ENCODE measurements at places on chromosomes 4 and X.

GRCh38 chr4:10765386-10765785, 80.8 kb upstream of the CLNK start:
- no peak for DNase-seq

GRCh38 chr4:174193438-174194374, 89.8 kb downstream of the FBXO8 start:
- no peak for DNase-seq

DNA sequence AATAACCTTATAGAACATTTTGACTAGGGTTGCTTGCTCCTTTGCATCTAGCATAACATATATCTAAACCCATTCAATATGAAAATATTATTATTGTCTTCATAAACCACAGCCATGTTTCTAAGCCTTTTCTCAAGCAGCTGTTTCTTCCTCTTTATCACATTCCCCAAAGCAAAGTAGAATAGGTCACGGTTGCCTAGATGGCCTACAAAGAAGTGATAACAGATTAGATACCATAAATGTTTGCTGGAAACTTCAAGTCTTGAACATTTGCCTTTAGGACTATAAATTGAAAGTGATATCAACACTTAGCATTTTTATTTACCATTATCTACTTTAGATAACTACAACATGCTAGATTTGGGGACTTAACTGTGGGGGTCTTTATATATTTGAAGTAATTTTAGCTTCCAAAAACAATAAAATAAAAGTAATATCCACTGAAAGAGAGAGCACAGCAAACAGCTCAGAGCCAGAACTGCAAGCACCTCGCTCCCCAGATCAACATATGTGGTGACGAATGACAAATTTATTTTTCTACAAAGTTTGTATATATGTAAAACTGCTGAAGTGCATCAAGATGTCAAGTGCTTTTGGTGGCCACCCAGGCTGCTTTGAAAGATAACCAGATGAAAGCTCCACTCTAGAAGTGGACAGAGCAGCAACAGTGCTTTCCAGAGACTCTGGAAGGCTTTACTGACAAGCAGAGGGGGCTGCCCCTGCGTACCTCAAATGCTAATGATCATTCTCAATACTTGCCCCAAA, 8.0 kb downstream of the HHIP start:
- no peak for DNase-seq

DNA sequence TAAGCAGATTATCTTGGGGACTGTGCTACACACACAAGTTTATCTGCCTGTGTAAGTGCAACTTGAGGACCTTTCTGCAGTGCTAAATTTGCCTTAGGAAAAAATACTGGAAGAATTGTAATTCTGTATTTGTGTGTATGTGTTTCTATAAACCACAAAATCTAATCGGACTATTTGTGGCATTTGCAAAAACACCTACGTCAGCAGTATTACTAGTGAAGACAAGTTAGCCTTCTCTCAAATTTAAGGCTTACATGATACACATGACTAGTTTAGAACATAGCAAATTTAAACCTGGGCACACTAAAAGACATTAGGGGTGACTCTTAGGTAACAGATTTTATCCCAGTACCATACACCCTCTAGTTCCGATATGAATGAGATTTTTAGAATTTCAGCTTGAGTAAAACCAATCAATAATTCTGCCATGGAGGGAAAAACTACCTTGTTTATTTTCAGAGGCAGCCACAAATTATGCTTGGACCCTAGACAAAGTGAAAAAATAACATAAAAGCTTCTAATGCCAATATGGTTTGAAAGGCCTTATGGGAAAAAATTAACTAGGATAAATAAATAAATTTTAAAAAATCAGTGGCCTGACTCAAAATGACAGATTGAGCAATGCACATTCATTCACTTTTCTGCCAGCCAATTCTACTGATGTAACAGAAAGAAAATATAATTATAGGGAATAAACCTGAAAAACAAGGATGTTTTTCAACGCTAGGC, 176.4 kb downstream of the SNCA start:
- DNase-seq: no peak

DNA sequence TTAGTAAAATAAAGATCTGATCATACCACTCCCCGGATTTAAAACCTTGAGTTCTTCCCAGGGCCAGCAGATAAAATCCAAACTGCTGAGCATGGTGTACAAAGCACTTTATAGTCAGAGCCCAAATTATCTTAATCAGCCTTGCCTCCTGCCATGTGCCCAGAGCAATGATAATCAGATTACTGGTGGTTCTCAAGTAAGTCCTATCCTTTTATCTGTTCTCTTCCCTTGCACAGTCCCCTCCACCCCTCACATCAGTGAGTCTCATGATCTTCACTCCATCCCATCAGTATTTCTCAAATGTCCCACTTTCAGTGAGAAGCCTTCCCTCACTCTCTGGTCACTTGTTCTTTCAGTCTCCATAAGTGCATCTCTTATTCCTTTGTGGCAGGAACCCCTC, 22.7 kb downstream of the INTS6L start:
- DNase-seq: no peak

DNA sequence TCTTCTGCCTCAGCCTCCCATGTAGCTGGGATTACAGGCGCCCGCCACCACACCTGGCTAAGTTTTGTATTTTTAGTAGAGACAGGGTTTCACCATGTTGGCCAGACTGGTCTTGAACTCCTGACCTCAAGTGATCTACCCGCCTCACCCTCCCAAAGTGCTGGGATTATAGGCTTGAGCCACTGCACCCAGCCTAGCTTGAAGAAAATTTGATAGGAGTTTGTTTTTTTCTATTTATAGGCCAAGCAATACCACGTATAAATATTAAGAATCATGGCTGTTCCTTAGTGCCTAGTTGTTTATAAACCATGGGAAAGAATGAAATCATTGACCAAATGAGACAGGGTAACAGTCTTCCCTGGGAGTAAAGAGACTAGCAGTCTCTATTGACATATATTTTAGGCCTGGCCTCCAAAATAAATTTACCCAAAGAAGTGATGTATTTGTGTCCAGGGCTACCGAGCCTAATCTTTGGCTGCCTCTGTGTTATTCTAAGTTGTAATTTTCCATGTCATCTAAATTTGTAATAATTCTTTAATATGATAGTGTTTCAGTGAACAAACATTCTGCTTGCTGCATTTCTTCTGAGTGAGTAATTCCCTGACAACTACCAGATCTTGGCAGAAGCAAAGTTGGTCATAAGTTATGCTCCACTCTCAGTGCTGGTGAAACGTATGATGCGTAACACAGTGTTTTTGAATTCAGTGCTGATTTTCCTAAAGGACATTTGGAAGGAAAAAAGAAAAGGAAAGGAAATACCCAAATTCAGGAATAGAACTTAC, 10.3 kb downstream of the PKD2 start:
- DNase-seq: no peak

- DNase-seq: no peak
Measured at GRCh38 chrX:106791495-106791894, 11.0 kb upstream of the TBC1D8B start.

GRCh38 chr4:137528673-137529072, 3.6 kb downstream of the PCDH18 start:
- DNase-seq: no peak

- DNase-seq: no peak
Measured at GRCh38 chr4:111014537-111014936, 391.7 kb upstream of the PITX2 start.

DNA sequence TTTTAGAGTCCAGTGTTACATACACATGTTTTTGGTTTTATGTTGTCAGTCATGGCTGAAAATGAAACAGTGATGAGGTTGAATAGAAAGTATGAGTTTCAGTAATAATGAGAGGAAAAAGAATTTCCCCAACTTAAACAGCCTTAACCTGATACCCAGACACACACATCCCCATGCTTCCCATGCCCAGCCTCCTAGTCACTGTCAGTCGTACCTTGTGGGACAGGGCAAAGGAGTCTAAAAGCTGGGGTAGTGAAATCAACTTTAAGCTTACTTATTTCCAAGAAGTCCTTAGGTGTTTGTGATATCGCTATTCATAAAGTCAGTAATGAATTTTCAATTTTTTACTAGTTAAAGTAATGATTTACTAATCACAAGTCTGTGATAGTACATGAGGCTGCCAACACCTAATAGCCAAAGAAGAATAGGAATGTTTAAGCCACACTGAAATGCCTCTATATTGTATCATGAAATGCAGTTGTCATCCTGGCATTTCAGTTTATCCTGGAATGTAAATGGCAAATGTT, 24.3 kb upstream of the GPR34 start:
- no peak for DNase-seq

DNA sequence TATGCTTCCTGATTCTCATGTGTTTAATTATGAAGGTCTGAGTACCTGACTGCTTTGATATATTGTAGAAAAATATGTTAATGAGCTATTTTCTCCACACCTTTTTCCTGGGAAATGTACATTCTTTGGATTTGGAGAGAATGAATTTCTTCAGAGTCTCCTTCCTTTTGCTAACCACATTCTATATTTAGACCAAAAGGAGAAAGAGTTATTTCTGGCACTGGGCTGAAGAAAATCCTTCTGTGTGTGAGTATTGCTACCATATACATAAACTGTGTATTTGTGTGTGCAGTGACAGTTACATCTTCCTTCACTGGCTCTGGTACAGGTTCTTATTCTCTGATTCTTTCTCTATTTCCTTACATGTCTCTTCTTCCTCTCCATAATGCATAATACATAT, 44.5 kb upstream of the PGRMC2 start:
- DNase-seq: no peak

DNA sequence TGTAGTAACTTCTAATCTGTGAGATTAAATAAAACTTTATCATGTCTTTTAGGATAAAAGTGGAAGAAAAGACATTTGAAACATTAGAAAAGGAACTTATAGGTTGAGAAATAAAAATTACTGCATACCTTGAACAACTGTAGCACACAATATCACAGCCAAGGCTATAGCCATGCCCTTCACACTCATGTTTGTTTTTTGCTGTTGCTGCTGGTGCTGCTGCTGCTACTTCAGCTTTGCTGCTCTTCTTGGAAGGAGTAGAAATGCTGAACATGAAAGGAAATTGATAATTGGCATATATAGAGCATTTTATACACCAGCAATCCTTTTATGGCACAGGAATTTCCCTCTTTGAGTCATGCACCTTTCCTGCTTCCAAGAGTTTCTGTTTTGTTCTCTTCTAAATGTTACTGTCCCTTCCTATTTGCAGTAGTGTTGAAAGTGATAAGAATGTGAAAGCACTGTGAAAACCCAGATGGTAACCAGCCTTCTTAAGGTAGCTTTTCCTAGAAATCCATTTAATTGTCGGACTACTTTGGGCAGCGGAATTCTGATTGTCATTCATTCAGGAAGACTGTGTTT, at the start of gene CXCL11:
Gene CXCL11, minus strand, starts transcription at position 272 of the 582 bp plus-strand sequence. Its CDS starts 83 bp downstream, at position 189.
- DNase-seq: no peak

DNA sequence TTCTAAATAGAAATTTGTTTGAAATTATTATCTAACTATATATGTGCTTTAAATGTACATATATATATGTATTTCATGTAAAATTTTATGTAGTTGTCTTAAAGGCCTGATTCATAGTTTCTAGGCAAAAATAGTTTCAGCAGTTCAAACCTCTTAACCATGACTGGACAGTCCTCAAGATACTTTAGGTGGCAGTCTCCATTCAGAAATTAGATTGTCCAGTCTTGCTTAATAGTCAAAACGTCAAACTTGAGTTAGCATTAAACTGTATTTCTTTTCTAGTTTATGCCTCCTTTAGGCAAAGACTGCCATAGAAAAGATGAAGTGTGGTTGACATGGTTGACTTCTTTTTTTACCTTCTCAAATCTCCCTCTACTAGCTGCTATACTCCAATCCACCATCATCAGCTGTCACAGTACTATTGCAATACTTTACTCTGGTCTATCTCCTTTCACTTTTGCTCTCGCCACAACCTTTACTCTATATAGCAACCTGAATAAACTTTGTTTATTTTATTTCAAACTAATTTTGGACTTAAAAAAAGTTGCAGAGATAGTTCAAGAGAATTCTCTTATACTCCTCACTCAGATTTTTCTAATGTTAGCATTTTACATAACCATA, 395.6 kb upstream of the DIPK2B start:
- DNase-seq: no peak

GRCh38 chr4:82919386-82919785, 18.9 kb downstream of the THAP9 start:
- no peak for DNase-seq

- DNase-seq: peak; percentile 3
Measured at GRCh38 chrX:9948406-9948805, 18.8 kb upstream of the CLDN34 start.

- DNase-seq: no peak
Measured at GRCh38 chrX:10074241-10074941, 82.4 kb upstream of the CLCN4 start.

GRCh38 chrX:118216087-118216486, 99.5 kb upstream of the KLHL13 start:
- DNase-seq: no peak

DNA sequence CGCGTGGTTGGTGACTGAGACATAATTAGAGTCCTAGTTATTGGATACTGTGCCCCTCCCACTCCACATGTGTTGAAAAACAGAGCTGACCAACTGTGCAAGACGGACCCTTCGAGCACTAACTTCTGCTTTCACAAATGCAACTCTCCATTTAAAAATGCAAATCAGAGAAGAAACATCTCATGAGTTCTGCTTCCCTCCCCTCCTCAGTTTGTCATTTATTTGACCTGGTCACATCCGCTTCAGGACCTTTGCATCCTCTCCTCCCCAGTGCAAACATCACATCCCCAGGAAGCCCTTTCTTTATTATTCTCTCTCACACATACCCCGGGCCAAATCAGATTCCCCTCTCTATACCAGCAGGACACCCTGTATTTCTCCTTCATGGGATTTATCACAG, 38.1 kb upstream of the NOCT start:
- no peak for DNase-seq

DNA sequence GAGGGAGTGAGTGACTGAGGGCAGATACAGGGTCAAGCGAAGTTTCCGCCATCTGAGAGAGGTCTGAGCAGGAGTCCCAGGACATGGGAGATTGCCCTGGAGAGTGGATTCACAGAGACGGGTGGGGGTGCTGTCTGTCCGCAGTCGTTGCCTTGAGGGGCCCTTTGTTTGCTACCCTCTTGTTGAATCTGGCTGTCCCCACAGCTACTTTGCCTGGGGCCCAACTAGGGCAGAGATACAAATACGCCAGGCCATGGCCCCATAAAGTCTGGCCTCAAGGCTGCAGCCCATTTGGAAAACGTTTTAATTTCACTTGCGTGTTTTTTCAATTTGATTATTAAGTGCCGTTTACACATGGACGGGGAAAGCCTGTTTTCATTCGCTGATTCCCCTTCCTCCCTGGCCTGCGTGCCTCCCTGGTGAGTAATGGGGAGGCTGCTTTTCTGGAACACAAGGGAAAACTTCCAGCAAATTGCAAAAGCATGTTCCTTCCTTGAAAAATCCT, 134.4 kb downstream of the SMIM20 start:
- DNase-seq: no peak

- no peak for DNase-seq
Measured at GRCh38 chr4:86557526-86557925, 36.6 kb upstream of the PTPN13 start.

GRCh38 chrX:42246814-42247213, 323.5 kb upstream of the CASK start:
- peak; percentile 0 for DNase-seq

DNA sequence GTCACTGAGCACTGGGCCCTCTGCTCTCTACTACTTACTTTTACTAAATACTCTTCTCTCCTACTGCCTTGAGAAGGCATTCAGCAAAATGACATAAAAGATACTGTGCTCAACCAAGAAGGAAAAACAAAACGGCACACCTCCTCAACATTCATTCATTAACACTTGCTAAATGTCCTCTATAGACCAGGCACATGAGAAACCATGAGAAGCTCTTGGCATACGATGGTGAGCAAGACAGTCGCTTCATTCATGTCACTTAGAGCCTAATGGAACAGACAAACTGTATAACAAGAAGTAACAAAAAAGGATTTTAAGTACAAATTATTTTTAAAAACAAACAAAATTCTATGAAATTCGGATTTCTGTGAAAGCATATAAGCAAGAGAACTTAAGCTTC, 38.7 kb downstream of the COL25A1 start:
- no peak for DNase-seq

All from anterior cingulate cortex (tissue), 58 donors.